ENCODE measurements at places on chromosomes 12 and 14.

DNA sequence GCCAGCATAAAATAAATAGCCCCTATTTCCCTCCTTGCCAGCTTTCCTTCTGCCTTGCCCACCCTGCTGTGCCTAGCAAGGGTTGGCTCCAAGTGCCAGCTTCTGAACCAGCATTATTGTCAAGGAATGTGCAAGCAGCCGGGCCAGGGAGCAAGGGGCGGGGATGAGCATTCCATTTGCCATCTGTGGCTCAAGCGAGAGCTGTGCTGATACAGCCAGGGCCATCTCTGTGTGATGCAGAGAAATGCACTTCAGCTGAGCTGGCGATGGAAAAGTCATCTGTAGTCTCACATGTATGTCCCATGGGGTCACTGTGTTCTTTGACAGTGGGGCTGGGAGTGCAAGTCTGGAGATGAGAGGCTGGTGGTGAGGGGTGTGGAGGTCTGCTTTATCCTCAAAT lies 137.3 kb downstream of the SUDS3 start:
- DNase-seq: no peak

GRCh38 chr12:2832550-2833127 lies 2.2 kb downstream of the NRIP2 start:
- no peak for DNase-seq

GRCh38 chr14:96592591-96593386 lies 90.6 kb downstream of the PAPOLA start:
- peak; percentile 42 for DNase-seq

DNA sequence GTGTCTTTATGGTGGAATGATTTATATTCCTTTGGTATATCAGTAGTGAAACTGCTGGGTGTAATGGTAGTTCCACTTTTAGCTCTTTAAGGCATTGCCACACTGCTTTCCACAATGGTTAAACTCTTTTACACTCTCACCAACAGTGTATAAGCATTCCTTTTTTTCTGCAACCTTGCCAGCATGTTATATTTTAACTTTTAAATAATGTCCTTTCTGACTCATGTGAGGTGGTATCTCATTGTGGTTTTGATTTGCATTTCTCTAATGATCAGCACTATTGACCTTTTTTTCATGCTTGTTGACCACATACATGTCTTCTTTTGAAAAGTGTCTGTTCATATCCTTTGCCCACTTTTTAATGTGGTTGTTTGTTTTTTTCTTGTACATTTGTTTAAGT lies 142.5 kb downstream of the MSRB3 start:
- DNase-seq: no peak

- no peak for DNase-seq
These were observed 17.2 kb upstream of the BDKRB1 start for GRCh38 chr14:96238676-96239265.

DNA sequence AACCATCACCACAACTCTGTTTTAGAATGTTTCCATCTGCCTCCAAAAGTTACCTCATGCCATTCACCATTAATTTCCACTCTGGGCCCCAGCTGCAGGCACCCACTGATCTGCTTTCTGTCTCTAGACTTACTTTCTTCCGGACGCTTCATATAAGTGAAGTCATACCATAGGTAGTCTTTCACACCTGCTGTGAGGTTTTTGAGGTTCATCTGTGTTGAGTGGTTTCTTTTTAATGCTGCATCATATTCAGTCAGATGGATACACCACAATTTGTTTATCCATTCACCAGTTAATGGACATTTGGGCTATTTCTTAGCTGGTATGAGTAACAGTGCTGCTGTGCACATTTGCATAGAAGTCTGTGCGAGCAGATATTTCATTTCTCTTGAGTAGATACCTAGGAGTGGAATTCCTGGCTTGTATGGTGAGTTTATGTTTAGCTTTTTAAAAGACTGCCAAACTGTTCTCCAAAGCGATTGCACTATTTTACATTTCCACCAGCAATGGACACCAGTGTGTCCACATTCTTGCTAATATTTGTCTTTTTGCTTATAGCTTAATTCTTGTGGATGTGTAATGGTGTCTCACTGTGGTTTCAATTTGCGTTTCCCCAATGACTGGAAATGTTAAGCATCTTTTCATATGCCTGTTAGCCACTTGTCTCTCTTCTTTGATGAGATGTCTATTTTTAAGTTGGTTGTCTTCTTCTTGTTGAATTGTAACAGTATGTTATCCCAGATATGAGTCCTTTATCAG lies 48.3 kb downstream of the ZFYVE21 start:
- DNase-seq: no peak

DNA sequence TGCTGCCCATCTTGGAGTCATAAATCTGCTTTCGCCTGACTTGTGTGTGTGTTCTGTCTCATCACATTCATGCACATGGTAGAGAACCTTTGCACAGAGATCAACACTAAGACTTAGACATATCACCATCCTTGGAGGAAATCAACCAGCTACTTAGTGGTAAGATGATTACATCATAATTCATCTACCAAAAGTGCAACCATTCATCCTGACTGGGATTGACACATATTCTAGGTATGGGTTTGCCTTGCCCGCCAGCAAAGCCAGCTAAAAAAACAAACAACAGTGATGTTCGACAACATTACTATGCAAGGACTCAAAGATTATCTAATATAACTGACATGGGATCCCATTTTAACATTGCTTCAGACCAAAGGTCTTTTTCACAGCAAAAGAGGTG lies 228.7 kb downstream of the NUAK1 start:
- DNase-seq: no peak

DNA sequence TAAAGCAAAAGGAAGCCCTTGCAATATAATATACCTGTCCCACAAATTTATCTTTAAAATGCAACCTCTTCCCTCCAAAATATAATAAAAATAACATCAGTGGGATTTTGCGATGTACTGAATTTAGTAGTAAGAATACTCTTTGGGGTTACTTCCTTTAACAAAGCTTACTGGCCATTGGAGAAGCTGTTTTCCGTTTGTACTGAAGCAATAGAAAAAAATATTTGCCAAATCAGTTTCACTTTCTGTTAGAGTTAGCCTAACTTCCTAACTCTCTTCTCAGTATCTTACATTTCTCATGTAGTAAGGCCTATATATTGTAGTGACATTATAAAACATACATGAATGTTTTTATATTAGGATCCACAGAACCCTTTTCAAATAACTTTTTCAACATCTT lies 3.7 kb downstream of the MAX start:
- DNase-seq: no peak

GRCh38 chr12:39467432-39467870 lies 24.5 kb upstream of the KIF21A start:
- no peak for DNase-seq

DNA sequence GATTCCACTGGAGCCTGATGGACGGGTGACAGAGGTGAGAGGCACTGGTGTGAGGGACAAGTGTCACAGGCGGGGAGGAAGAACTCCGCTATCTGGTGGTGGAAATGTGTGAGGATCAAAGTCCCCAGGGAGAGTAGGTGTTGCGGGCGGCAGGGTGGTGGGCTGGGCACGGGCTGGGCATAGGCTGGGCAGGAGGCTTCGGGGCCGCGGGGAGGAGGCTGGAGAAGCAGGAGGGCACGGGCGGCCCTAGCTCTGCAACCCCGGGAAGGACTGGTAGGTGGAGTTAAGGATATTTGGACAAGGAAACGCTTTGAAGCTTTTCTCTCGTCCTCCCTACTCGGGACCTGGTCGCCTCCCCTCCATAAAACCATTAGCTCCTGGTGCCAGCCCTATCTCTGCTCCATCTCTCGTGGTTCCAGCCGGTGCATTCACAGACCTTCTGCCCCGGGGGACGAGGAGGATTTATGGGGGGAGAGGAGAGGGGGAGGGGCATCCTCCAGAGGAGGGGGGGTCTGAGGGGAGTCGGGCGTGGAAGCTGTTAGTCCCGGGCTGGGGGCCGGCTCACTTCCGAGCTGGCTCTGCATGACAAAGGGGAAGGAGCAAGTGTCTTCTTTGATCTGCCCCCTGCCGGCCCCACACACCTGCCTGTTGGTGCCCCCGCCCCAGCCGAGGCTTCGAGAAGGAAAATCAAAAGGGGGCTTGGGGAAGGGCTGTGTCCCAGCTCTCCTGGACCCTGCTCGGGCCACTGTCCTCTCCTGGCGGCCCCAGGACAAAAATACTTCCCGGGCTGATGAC lies 504 bp downstream of the WNT5B start:
- no peak for DNase-seq

GRCh38 chr14:99735189-99736135 lies 51.4 kb downstream of the CYP46A1 start:
- DNase-seq: no peak

GRCh38 chr14:105846312-105846711 lies 319.9 kb downstream of the TMEM121 start:
- no peak for DNase-seq

DNA sequence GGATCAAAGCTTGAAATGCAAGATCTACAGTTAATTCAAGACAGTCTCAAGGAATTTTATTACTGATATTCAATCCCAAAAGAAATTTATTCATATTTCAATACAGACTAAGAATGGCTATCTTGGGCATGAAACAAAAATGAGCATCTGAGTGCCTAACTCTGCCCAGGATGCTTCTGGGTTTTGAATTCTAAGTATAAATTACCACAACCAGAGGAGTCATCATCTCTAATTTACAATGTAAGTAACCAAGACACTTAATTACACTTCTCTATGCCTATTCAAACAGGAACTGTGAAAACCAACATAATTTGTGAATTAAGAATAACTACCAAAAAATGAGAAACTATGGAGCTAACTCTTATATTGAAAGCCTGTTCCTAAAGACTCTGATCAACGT lies 14.1 kb downstream of the OSBPL8 start:
- DNase-seq: no peak

DNA sequence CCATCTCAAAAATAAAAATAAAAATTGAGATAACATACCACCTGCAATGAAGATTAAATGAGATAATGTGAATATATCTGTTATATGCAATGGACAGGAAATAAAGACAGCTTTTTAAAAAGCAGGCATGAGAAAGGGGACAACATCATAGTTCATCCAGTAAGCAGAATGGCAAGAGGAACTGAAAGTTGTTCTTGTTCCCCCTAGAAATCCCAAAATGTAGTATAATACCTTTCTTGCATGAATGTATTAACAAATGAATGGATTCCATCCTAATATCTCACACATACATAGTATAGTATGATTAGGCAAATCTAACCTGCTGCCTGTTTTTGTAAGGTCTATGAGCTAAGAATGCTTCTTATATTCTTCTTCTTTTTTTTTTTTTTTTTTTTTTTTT lies 31.4 kb downstream of the FGD6 start:
- DNase-seq: no peak

GRCh38 chr12:22283006-22283506 lies 51.5 kb downstream of the ST8SIA1 start:
- no peak for DNase-seq

GRCh38 chr12:6943389-6943721 lies 261 bp upstream of the RNU7-1 start:
- peak; percentile 56 for DNase-seq

DNA sequence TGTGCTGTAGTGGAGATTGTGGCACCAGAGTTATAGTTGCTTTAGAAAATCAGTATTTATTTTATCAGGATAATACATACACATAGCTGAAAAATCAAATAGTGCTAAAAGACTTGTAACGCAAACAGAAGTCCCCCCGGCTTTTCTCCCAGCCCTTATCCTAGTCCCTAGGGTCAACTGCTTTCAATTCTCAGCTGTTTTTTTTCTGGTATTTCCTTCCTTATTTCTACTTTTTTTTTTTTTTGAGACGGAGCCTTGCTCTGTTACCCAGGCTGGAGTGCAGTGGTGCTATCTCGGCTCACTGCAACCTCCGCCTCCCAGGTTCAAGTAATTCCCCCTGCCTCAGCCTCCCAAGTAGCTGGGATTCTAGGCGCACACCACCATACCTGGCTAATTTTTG lies 8.4 kb upstream of the CTDSP2 start:
- DNase-seq: no peak

DNA sequence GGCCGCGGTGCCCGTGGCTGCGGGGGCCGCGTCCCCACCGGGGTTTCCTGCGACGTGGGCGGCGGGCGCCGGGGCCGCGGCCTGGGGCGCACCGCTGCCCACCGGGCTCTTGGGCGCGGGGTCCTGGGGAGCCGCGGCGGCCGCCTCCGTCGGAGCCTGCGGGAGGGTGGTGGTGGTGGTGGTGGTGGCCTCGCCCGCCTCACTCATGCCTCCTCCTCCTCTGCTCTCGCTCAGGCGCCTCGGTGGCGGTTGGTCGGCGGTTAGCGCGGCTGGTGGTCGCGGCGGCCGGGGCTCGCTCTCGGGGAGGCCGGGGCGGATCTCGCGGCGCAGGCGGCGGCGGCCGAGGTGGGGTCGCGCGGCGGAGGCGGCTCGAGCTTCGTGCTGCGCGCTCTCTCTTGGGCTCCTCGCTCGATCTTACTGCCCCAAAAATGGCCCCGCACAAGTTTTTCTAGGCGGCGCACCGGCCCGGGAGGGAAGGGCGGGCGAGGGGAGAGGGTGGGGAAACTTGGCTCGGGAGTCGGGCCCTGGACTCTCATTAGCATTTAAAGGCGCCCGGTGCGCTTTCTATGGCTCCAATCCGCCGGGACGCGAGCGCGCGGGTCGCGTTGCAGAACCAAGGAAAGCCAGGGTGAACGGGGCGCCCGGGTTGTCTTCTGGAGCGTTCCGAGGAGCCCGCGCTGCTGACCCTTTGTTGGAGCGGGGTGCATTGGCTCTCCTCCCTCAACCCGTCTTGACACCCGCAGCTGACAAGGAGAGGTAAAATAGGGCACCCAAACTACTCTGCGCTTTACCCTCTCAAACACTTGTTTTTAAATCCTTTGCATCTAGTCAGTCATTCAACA lies at the start of gene YBX3:
Gene YBX3 (minus strand): TSS at position 419 of the 842 bp plus-strand sequence. CDS start 212 bp downstream, at position 207.
- no peak for DNase-seq

DNA sequence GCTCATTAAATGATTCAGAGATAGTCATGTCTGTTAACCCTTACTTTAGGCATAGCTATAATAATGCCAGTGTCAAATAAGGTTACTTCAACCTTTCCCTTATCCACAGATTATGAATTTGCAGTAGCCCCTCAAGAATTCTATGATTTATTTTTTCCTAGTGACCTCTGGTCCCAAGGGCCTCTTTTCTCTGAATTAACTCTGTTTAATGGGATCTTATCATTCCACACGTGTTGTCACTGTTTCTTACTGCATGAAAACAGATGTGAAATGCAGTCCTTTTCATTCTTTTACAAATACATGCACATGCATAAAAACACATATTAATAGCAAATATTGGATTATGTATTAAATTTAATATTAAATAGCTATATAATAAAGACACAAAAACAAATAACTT lies 667.7 kb upstream of the FOXG1 start:
- DNase-seq: no peak

DNA sequence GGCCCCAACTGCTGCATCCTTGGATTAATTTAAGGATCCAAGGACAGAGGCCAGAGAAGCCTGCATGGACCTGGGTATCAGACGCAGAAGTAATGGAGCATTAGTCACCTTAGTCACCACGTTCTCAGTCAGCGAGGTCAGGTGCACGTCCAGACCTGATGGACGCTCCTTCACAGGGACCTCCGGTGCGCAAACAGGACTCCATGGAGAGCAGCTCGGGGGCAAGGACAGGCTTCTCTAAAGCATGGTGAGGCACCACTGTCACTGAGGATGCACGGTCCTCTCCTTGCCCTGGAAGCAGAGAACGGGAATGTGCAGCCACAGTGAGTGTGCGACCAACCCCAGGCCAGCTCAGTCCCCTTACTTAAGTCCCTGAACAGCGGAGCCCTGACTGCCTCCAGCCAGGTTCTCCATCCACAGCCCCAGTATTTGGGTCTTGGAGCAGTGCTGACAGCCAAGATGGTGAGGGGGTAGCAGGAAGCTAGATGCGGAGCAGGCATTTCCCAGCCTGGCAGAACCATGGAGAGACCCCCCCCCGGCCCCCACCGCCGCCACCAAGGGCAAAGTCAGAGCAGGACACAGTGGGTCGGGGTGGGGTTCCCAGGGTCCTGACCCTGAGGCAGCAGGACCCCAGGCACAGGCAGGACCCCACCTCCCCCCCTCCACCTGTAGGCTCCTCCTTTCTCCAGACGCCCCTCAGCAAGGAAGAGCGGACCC lies 253.4 kb upstream of the SFSWAP start:
- no peak for DNase-seq
